Stimulated activated CD8-positive, alpha-beta memory T cell treated with anti-CD3 and anti-CD28 coated beads, Interleukin-4, amount 100 ng/mL, for 4 hours (primary cell): ENCODE measurements at places on chromosomes 6 and 20.

- DNase-seq: no peak
Measured at GRCh38 chr6:123168892-123169773, 173.1 kb downstream of the CLVS2 start.

GRCh38 chr20:10721137-10721896 lies 47.5 kb upstream of the JAG1 start:
- no peak for DNase-seq

DNA sequence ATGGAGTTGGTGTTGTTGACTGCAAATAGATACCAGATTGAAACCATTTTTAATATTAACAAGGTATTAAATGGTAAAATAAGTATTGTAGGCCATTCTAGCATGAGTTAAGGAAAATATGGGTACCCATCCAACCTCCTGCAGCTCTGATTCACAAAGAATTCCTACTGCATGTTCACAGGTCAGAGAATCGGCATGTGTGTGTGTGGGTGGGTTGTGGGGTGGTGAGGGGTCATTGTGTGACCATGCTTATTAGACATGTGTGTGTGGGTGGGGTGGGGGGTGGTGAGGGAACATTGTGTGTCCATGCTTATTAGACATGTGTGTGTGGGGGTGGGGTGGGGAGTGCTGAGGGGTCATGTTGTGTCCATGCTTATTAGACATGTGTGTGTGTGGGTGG lies 3.2 kb downstream of the IYD start:
- no peak for DNase-seq

DNA sequence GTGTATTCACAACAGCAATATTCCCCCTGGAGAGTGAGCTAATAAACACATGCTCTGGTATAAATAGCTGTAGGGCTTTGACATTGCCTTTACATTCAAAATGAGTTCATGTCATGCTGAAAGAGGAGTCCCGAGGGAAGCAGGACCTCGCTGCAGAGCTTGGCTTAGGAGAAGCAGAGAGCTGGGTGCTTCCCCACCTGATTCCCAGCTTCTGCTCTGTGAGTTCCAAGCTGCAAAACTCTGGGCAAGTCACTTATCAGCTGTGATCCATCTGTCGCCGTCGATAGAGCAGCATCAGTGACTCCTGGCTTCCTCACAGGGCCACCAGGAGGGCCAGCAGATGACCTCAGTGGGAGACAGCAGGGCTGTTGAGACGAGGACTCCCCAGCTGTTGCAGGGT lies 241.8 kb downstream of the ANKRD60 start:
- no peak for DNase-seq

- DNase-seq: no peak
Measured at GRCh38 chr20:2285193-2285592, 10.6 kb upstream of the TGM3 start.

DNA sequence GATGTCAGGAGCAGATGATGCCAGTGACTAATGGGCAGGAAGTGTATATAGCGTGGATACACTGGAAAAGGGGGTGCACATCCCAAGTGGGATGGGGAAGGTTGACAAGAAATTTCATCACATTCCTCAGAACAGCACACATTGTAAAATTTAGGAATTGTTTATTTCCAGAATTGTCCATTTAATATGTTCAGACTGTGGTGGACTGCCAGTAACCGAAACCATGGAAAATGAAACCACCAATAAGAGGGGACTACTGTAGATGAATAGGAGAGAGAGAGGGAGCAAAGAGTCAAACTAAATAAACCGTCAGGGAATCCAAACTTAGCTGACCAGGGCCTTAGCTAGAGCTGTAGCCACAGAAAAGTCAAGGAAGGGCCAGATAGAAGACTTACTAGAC lies 164.4 kb upstream of the PRDM1 start:
- no peak for DNase-seq

DNA sequence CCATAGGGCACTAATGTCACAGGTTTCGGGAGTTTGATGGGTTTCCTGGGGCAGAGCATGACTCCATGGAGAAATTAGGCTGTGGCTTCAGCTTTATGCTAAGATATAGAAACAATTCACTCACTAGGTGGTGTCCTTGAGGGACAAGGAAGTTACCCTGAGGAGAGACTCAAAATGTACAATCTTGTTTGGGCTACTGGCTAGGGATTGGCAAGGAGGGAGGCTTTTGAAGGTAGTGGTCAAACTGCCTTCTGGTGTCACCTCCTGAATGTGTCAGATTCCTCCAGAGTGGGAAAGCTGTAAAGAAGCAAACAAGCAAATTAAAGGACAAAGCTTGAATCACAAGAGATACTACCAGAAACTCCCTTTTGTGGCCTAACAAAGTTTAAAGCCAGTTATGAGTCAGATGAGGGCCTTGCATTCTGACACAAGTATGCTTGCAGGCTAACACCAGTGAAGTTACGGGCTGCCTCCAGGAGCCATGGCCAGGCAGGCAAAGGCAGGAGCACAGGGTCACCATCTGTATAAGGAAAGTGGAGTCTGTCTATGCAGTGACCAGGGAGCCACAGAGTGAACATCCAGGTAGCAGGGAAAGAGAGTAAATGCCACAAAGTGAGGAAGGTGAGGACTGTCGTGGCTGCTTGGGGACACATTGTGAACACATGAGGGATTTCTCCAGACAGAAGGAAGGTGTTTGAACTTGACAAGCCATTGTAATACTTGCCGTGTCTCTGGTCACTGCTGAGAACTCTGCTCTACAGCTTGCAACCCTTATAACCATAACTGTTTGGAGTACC lies 107.7 kb upstream of the DTNBP1 start:
- DNase-seq: no peak

DNA sequence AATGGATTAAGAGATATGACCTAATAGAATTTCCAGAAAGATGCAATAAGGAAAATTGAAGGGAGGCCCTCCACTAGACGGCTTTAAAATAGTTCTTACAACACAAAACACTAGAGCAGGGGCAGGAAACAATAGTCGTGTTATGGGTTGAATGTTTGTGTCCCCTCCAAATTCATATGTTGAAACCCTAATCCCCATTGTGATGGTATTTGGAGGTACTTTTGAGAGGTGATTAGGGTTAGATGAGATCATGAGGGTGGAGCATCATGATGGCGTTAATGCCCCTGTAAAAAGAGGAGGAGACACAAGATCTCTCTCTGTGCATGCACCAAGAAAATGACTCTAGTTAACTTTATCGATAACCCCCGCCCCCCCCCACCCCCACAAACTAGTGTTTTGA lies 104.0 kb upstream of the HMGN3 start:
- no peak for DNase-seq

DNA sequence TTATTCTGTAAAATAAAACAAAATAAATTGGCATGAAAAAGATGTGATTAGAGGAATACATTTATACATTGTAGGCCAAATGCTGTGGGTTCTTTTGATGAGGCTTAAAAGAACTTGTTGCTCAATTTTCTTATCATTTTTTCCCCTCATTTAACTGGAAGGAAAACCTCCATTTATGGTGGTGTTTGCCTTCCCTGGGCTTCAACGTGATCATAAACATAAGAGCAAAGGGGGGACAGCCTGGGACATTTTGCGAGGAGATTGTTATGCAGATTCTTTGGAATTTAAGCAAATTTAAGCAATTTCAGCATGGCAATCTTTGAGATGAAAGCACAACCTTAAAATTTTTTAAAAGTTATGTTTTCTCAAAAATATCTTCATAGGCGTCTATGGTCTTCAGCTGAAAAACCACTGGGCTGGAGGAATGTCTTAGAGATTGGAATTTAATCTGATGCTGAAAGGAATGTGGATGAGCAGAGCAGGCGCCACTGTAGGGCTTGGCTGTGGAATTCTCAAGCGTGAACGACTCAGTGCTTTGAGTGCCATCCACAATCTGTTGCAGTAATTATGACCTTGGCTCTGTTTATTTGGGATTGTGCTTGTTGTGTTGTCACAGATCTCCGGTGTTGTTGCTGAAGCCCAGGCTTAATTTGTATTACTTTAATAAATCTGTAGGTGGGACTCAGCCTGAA lies 149.4 kb upstream of the MLIP start:
- DNase-seq: no peak
